Calu3 (cell line): ENCODE measurements at places on chromosomes 7 and 10. TPM values are rescaled to one million over a fixed set of nuclear protein-coding genes. Genes with fewer than 3 reads are reported as not detected.

Gene MUC3A
- total RNA-seq, result 6.3 and 12.7 TPM in 2 replicates

Gene LRRC4
- not detected in 2 replicates for total RNA-seq

Gene PDZD8
- 44.4 and 45.0 TPM in 2 replicates for total RNA-seq

Gene BLNK
- 7.5 and 9.5 TPM in 2 replicates for total RNA-seq

Gene SEMA3C
- 61.1 and 67.7 TPM in 2 replicates for total RNA-seq

Gene SPDYE3
- total RNA-seq, result not detected in 2 replicates

Gene MOGAT3
- not detected in 2 replicates for total RNA-seq

DNA sequence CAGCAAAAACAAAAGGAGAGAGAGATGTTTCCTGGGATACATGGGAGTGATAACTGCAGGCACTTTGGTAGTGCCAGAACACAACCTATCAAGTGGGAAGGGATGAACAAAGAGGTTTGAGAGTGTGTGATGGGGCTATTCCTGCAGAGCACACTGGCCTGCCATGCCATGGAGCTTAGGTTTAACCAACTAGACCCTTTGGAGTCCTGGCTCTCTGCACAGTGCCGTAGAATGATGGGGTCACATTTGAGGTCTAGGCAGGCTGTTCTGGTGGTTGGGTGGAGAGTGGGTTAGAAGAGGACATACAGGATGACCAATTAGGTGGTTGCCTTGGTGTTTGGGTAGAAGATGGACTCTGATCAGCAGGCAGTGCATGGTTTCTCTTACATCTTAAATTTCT lies 101.9 kb upstream of the HABP2 start:
- peaks cover 6% of the 10 kb centered on the region for H3K36me3 ChIP-seq
- peaks cover 83% of the 10 kb centered on the region for H3K27me3 ChIP-seq
- no peak for DNase-seq
- H3K4me3 ChIP-seq, result no peak overlapping the region
- peaks cover 9% of the 10 kb centered on the region for H3K4me1 ChIP-seq

GRCh38 chr10:70773965-70774809 lies 11.0 kb downstream of the TBATA start:
- DNase-seq, result no peak
- peaks cover 72% of the 10 kb centered on the region for H3K27me3 ChIP-seq
- H3K4me3 ChIP-seq, result no peak overlapping the region
- H3K36me3 ChIP-seq, result peaks cover 8% of the 10 kb centered on the region

DNA sequence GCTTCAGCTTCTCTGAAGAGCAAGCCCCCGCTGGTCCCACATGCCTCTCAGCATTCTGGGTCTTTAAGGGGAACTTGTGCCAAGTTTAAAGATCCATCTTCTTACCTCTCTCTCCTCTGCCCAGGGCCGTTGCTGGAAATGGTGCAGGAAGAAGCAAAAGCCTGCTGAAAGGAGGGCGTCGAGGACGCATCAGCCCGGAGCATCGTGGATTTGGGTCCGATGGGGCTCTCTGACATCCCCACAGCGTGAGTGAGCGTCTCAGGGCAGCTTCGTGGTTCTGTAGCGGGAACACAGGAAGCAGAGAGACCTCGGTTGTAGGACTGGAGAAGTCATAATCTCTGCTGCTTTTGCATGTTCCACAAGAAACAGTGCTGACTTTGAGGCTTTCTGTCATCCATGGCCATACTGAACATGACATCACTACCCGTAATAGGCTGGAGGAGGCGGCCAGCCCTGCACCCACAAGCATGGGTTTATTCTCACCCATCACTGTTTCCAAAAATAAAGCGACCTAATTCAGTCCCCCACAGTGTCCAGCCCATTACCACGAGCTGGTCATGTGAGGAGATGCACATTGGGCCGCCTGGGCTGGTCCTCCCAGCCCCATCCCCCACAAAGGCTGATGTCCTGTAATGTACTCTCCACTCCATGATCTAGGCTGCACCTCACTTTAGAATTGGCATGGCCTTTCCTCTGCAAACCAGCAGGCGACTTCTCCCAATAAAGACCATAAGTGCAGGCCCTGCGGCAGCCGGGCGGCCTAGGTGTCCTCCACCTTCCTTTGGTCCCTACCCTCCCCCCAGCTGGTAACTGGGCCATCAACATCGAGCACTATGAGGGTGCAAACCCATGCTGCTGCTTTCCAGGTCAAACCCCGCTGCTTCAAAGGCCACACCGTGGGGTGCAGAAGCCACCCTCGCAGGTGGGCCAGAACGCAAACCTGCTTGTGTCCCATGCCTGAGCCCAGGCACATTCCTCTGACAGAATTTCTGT lies 276.9 kb downstream of the TNS3 start:
- DNase-seq, result no peak
- H3K36me3 ChIP-seq, result peaks cover 25% of the 10 kb centered on the region
- no peak overlapping the region for H3K27ac ChIP-seq
- no peaks in the 10 kb centered on the region for H3K27me3 ChIP-seq

- H3K4me3 ChIP-seq, result peak overlapping the region; percentile 11
- peaks cover 26% of the 10 kb centered on the region for H3K4me1 ChIP-seq
- H3K27ac ChIP-seq, result peak overlapping the region; percentile 46
- no peaks in the 10 kb centered on the region for H3K27me3 ChIP-seq
- DNase-seq, result no peak
- no peaks in the 10 kb centered on the region for H3K36me3 ChIP-seq
Measured at GRCh38 chr7:26531926-26532325, 240.3 kb downstream of the SNX10 start.

DNA sequence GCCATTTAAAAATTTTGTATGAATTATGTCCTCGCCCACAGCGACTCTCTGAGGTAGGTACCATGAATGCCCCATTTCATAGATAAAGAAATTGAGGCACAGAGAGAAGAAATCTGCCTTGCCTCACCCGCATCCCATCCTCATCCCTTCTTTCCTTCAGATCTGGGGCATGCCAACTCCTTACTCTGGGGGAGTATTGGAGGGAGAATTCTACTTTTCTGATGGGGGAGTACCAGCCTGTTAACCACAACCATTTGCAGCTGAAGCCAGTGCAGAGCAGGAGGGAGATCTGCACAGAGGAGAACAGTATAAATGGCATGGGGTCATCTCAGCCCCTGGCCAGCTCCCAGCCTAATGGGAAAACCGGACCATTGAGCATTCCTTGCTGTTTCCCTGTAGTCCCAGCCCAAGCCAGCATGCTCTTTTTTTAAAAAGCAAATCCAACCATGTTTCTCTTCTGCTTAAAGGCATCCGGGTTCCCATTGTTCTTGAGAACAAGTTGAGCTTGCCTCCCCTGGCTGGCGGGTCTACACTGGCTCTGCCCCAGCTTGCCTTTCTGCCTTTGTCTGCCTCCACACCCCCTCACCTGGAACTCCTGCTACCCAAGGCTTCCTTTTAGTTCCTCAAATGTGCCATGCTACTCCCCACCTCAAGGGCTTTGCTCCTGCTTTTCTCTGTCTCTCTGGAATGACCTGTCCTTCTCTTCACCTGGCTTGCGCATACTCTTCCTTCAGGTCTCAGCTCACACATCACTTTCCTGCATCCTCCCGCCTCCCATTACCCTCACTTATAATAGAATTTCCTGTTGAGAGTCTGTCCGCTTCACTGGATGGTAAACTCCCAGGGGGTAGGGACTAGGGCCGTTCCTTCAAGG lies 8.8 kb upstream of the ZNF503 start:
- H3K4me1 ChIP-seq, result peaks cover 7% of the 10 kb centered on the region
- no peak for DNase-seq
- peaks cover 28% of the 10 kb centered on the region for H3K27me3 ChIP-seq
- peak overlapping the region; percentile 94 for H3K4me3 ChIP-seq
- H3K27ac ChIP-seq, result no peak overlapping the region

DNA sequence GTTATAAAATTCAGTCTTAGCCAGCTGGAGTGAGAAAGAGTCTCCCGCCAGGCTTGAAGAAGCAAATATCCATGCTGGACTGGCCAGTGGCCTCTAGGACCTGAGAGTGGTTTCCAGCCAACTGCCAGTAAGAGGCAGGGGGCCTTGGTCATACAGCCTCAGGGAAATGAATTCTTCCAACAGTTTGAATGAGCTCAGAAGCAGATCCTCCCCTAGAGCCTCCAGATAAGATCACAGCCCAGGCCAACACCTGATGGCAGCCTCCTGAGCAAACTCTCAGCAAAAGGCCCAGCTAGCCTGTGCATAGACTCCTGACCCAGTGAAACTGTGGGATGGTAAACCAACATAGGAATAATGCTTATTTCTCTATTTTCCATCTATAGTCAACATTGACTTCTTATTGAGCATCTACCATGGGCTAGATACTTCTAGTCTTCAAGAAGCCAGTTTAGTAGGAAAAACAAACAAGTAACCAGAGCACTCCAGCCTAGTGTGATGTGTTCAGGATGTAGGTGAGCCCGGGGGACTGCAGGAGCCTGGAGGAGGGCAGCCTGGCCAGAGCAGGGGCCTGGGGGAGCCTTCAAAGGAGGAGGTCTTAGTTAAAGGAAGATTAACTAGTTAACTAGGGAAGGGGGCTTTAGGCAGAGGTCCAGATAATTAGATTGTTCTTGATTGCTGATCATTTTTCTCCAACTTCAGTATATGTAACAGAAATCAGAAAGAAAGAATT lies 115.4 kb upstream of the ADO start:
- no peaks in the 10 kb centered on the region for H3K27me3 ChIP-seq
- no peak for DNase-seq
- H3K4me1 ChIP-seq, result peaks cover 20% of the 10 kb centered on the region
- H3K27ac ChIP-seq, result no peak overlapping the region
- no peak overlapping the region for H3K4me3 ChIP-seq

GRCh38 chr10:78200686-78201085 lies 167.0 kb downstream of the RPS24 start:
- no peaks in the 10 kb centered on the region for H3K4me1 ChIP-seq
- H3K27me3 ChIP-seq, result peaks cover 48% of the 10 kb centered on the region
- no peak overlapping the region for H3K27ac ChIP-seq
- H3K4me3 ChIP-seq, result no peak overlapping the region

- no peak overlapping the region for H3K27ac ChIP-seq
- H3K36me3 ChIP-seq, result no peaks in the 10 kb centered on the region
- no peaks in the 10 kb centered on the region for H3K27me3 ChIP-seq
- no peak for DNase-seq
- H3K4me3 ChIP-seq, result no peak overlapping the region
- peaks cover 12% of the 10 kb centered on the region for H3K4me1 ChIP-seq
Measured at GRCh38 chr7:7959979-7960670, 8.5 kb upstream of the GLCCI1 start.

DNA sequence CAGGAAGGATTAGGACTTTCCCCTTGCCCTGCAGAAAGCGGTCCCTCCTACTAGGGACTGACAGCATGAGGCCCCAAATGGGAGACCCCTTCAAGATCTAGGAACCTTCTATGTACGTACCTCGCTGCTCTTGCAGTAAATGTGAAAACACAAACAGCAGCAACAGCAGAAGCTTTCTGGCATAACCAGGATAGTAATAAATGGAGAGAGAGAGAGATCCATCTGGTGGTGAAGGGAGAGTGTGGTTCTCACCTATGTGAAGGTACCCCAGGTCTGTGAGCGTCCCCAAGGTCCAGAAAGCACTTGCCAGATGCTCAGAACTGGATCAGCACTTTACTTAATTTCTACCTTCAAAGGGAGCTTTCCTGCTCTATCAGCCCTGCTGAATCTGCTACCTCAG lies 592.7 kb downstream of the PARD3 start:
- no peak for DNase-seq
- no peaks in the 10 kb centered on the region for H3K27me3 ChIP-seq
- H3K4me3 ChIP-seq, result no peak overlapping the region
- H3K27ac ChIP-seq, result no peak overlapping the region
- H3K4me1 ChIP-seq, result peaks cover 29% of the 10 kb centered on the region

GRCh38 chr7:155280446-155281397 lies 17.0 kb upstream of the INSIG1 start:
- peaks cover 12% of the 10 kb centered on the region for H3K27me3 ChIP-seq
- no peak overlapping the region for H3K4me3 ChIP-seq
- DNase-seq, result no peak
- peaks cover 9% of the 10 kb centered on the region for H3K36me3 ChIP-seq
- H3K4me1 ChIP-seq, result peaks cover 36% of the 10 kb centered on the region
- H3K27ac ChIP-seq, result no peak overlapping the region

DNA sequence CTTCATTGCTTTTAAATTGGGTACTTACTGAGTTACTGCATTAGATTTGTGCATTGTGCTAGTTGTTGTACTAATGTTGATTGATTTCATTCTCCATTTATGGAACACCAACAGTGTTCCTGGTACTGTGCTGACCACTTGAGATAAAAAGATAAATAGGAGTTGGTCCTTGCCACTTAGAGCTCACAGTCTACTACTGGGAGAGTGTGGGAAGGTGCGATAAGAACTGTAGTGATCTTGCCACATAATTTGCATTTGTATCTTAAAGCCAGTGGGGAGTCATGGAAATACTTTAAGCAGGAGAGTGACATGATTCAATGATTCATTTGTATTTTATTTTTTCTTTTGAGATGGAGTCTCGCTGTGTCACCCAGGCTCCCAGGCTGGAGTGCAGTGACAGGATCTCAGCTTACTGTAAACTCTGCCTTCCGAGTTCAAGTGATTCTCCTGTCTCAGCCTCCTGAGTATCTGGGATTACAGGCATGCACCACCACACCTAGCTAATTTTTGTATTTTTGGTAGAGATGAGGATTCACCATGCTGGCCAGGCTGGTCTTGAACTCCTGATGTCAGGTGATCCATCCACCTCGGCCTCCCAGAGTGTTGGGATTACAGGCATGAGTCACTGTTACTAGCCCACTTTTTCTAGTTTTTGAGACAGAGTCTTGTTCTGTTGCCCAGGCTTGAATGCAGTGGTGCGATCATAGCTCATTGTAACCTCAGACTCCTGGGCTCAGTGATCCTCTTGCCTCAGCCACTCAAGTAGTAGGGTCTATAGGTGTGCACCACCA lies 51.2 kb upstream of the TMEM248 start:
- H3K4me3 ChIP-seq, result no peak overlapping the region
- peaks cover 24% of the 10 kb centered on the region for H3K4me1 ChIP-seq
- H3K27ac ChIP-seq, result no peak overlapping the region
- H3K36me3 ChIP-seq, result no peaks in the 10 kb centered on the region

GRCh38 chr10:103080891-103081581 lies 112.0 kb downstream of the NT5C2 start:
- H3K27me3 ChIP-seq, result no peaks in the 10 kb centered on the region
- no peak overlapping the region for H3K27ac ChIP-seq
- no peak overlapping the region for H3K4me3 ChIP-seq

- H3K4me3 ChIP-seq, result peak overlapping the region; percentile 97
- peak overlapping the region; percentile 6 for H3K27ac ChIP-seq
- no peaks in the 10 kb centered on the region for H3K27me3 ChIP-seq
Measured at GRCh38 chr10:72218726-72219125, 2.6 kb upstream of the ASCC1 start.

DNA sequence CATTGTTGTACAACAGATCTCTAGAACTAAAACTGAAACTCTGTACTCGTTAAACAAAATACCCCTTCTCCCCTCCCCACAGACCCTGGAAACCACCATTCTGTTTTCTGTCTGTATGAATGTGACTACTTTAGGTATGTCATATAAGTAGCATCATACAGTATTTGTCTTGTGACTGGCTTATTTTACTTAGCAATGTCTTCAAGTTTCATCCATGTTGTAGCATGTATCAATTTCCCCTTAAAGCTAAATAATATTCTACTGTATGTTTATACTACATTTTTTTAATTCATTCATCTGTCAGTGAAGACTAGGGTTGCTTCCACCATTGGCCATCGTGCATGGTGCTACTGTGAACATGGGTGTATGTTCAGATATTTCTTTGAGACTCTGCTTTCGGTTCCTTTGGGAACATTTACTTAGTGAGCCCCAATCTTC lies 71.2 kb upstream of the RPA3 start:
- no peaks in the 10 kb centered on the region for H3K27me3 ChIP-seq
- no peak overlapping the region for H3K27ac ChIP-seq
- no peak for DNase-seq
- no peaks in the 10 kb centered on the region for H3K4me1 ChIP-seq
